ENCODE measurements at places on chromosomes 7 and 10. TPM values are rescaled to one million over a fixed set of nuclear protein-coding genes. Genes with fewer than 3 reads are reported as not detected.
A peak's percentile ranks its signal among the peaks of the same experiment; 100 is the strongest.

- DNase-seq, result no peak
These were observed 402.8 kb downstream of the DNAJB6 start for GRCh38 chr7:157739650-157740049.

- no peak for DNase-seq
These were observed 95.7 kb upstream of the JAZF1 start for GRCh38 chr7:28276298-28276697.

DNA sequence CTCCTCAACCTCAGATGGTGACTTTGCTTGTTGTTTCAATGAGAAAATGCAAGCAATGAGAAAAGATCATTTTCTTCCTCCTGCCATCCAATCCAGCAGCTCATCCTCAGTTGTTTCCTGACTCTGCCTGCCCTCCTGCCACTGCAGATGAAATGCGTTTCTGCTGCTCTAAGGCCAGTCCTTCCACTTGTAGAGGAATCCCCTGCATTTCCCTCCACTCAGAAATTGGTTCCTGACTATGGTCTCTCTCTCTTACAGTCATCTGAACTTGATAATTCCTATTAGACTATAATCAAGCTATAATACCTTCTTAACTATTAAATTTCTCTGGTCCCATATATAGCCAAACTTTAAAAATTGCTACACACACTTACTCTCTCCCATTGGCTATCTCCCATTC is 14.4 kb downstream of the ITGA8 start:
- DNase-seq, result no peak

GRCh38 chr10:97072851-97073665 is 112.7 kb downstream of the SLIT1 start:
- peak; percentile 90 for DNase-seq

- DNase-seq, result no peak
These were observed 129.9 kb downstream of the NOC3L start for GRCh38 chr10:94232711-94233383.

- no peak for DNase-seq
These were observed 22.2 kb downstream of the SPAG6 start for GRCh38 chr10:22367471-22367870.

DNA sequence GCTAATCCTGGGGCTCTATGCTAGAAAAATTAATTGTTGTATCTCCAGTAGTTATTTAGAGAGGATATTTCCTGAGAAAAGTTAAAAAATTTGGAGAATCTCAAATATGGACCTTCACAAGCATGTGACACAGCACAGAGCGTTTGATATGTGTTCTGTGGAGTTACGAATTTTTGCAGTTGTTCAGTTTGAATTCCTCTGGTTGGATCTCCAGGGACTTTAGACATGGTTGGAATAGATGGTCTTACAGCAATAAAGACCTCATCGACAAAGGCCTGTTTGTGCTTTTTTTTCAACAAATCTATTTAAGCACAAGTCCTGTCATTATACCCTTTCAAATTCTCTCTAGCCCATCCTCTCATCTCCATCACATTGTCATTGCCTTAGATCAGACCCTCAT is 138.0 kb downstream of the TES start:
- DNase-seq, result no peak

DNA sequence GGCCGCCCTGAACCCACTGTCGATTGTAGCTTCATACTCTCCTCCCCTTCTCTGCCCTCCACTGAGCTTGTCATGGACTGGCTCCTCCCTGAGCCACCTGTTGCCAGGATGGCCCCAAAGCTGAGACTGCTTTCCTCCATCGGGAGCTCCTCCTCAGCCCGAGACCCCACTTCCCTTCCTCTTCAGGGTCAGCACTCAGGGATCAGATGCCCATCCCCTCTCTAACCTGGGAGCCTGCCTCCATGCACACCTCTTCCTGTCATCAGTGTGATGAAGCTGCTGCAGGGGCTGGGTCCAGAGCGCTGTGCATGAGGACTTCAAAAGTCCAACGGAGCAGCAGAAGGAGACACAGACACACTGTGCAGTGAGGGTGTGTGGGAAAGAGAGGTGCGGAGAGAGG is 201.1 kb downstream of the WDR37 start:
- DNase-seq, result no peak

DNA sequence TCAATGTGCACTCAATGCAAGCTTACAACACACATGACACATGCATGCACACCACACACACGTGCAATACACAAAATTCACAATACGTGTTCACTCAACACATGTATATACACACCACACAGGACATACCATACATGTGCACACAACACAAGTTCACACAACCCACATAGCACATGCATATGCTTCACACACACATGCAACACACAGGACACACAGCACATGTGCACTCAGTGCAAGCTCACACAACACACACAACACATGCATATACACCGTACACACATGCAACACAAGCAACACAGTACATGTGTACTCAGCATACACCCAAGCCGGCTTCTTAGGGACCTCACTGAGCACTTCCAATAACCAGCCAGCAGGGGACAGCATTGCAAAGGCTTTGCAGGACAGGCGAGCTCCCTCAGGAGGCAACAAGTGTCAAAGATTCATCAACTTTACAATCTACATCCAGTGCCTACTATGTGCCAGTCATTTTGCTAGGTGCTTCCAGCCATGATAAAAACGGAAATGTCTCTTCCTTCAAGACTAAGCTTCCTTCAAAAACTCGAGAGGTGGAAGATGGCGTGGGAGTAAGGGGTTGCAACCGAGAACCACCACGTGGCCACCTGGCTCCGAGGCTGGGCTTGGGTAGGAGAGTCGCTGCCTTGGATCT is 61.1 kb downstream of the JCAD start:
- DNase-seq, result peak; percentile 88

Gene WNT8B
- not detected for total RNA-seq

Gene CDC14C
- total RNA-seq, result not detected

Gene AQP1
- 155 TPM for total RNA-seq

Measured in cardiac septum (tissue), 1 donor.